ENCODE measurements at places on chromosomes 1 and 21.

DNA sequence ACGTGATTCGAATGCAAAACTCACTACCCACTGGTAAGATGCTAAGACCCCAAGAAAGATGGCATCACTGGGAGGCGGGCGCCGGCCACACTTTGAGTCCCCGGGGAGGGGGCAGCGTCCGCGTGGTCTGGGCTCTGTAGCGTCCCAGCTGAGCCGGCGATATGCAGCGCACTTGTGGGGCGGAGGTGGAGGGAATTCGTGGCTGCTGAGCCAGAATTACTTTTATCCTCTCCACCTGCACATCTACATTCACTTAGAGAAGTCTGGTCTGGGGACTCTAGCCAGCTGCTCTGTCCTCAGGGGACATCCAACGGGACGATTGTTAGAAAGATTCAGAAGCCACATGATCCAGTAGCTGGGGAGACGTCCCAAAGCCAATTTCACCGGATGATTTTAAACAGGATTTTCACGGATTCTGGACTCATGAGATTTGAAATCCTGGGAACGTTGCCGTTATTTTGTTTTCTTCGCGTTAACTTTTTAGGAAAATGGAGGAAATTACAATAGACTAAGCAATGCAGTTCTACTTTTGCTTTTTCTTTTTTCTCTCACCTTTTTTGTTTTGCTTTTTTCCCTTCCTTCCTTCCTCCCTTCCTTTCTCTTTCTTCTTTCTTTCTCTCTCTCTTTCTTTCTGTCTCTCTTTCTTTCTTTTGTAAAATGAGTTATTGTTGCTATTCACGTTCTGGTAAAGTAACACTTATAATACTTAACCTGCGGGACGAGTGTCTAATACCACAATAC is 1.3 kb downstream of the JAM2 start:
- no peak for DNase-seq

GRCh38 chr1:157090771-157091170 is 8.8 kb downstream of the ETV3L start:
- DNase-seq = no peak

- DNase-seq = no peak
Observed at GRCh38 chr1:223479718-223480425, 86.7 kb downstream of the CCDC185 start.

- no peak for DNase-seq
Observed at GRCh38 chr21:26800455-26800854, 44.8 kb downstream of the ADAMTS1 start.

- no peak for DNase-seq
Observed at GRCh38 chr21:25494804-25495203, 112.5 kb downstream of the MRPL39 start.

DNA sequence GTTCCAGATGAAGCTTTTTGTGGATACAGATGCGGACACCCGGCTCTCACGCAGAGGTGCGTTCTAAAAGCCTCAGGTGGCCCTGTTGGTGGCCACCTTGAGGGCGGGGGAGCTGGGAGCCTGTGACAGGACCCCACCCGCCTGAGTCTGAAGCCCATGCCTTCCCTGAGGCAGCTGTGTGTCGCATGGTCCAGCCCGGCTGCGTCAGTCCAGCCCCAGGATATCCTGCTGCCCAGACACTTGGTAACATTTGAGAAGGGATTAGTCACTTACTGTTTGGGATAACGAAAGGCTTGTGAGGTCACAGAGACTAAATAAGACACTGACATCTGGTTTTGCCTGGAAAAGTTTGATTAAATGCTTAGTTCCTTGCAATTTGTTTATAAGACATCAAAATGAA is 68.9 kb downstream of the UCK2 start:
- no peak for DNase-seq

DNA sequence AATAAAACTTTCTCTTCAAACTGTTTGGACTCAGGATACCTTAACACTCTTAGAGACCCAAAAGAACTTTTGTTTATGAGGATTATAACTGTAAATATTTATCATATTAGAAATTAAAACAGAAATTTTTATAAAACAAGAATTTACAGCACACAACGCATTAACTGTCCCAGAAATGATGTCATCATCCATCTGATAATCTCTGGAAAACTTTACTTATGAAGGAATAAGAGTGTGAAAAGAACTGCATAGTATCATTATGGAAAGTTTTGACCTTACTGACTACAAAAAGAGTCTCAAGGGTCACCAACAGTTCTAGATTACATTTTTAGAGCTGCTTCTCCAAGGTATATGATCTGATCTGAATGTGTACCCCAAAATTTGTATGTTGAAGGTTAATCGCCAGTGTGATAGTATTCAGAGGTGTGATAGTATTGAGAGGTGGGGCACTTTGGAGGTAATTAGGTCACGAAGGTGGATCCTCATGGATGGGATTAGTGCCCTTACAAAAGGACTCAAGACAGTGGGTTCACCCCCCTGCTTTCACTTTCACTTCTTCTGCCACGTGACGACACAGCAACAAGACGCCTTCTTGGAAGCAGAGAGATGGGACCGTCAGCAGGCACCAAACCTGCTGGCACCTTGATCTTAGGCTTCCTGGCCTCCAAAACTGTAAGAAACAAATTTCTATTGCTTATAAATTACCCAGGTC is 95.7 kb upstream of the NR5A2 start:
- DNase-seq = no peak

- no peak for DNase-seq
Observed at GRCh38 chr1:25620701-25621350, 4.2 kb downstream of the MAN1C1 start.

DNA sequence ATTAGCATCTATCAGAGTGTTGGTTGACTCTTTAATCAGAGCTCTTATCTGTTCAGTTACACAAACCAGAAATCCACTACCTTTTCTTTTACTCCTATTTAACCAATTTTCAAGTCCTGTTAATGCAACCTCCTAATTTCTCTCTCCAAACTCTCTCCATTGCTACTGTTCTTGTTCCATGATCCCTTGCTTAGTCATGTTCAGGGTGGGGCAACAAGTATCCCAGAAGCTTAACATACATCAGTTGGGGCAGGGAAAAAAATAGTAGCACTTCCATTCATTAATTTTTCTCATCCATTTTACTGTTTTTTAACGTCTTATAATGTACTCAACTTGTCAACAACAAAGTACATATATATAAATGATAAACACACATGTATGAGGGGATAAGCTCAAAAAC is 111.2 kb upstream of the LBR start:
- no peak for DNase-seq

GRCh38 chr1:29133861-29134694 is 10.4 kb upstream of the TMEM200B start:
- no peak for DNase-seq

DNA sequence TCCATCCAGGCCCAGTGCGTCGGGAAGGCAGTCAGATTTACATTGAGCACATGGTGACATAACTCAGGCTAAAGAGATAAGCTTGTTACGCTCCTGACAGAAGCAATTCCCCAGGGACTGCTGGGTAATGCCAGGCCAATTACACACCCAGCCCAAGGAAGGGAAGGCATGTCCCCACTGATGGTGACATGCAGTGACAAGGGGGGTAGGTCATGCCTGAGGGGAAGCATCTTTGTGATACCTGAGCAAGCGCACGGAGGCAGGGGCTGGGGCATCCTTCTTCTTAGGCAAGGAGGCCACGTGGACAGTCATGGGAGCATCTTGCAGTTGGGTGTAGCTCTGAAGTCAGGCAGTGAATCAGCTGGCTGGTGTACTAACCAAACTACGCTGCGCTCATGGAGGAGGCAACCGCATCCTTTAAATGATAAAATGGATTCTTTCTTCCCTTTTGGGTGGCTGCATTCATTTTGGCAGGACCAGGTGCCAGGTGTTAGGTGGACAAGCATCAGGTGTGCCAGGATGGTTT is 39.6 kb upstream of the GRIK3 start:
- no peak for DNase-seq

DNA sequence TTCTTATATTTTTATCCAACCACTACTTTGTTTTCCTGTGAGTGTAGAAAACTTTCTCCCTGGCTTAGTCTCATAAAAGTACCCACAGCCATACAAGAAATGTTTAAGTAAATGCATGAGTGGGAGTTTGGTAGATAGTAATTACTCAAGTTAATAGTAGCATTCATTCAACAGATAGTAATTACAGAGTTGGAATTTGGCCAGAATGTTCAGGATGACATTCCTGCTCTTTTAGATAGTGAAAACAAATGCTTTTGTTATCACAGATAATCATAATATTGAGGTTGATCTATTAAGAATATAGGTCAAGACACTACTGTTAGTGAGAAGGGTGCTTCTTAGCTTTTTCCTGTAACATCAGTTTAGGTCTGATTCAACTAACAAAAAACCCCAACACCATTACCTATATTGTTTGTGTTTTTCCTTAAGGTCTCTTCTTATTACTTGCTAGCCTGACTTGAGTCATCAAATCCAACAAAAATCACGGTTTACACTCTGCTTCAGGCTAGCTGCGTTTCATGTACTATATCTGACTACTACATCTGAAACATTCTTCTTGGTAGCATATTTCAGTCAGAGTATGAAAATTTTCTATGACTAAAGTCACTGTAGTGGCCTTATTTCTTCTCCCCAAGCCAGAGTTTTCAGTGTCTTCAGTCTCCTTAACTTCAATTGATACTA is 163.7 kb downstream of the HS2ST1 start:
- no peak for DNase-seq

DNA sequence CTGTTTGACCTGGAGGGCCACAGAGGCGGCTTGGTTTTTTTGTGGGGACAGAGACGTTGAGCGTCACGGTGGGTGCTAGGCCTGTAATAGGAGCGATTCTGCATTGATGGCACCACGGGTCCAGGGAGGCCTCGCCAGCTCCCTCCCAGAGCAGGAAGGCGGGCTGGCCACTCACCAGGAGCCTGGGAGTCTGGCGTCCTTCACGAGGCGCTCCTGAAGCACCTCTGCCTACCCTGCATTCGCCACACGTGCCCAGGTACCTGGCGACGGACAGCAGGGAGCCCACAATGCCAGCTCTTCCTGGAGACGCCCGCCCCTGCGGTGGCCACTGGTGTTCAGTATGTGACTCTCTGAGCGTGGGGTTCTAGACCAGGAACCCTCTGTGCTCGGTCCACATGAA is 69.9 kb upstream of the TRAPPC10 start:
- no peak for DNase-seq

GRCh38 chr1:240538776-240539430 is 73.1 kb downstream of the GREM2 start:
- no peak for DNase-seq

- DNase-seq = no peak
Observed at GRCh38 chr21:46323227-46323709, 402 bp downstream of the C21orf58 start.

- DNase-seq = no peak
Observed at GRCh38 chr1:24516506-24516905, 13.9 kb downstream of the RCAN3 start.

GRCh38 chr1:64077281-64077940 is 126.0 kb upstream of the UBE2U start:
- peak; percentile 70 for DNase-seq

GRCh38 chr1:151347523-151348246 is 633 bp upstream of the RFX5 start:
- DNase-seq = no peak

DNA sequence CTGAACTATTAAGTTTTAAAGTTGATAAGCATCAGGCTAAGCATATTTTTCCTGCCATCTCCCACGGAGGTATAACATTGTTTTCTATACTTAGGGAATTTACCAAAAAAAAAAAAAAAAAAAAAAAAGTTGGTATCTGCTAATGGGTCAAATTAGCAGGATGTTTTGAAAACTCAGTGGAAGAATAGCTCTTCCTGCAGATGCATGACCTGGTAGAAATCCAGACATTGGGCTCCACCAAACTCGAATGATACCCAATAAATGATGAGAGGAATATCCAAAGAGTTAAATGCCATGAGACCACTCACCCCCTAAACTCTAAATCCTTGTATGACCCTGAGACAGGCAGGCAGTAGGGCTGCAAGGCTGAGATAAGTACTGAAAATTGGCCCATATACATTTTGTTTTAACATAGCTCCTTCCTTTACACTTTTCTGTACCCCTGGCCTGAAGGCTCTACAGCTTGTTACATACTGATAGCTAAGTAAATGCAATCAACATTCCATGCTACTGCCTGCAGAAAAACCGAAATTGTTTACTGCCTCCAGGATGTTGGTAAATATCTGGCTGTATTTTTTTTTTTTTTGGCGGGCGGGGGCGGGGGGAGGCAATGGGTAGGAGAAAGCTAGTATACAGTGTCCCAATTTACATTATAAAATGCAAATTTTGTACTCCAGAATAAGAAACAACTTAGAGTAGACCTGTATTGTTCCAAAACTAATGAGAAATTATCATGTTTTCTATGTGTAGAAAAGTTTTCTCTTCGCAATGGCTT is 57.6 kb downstream of the NFIA start:
- no peak for DNase-seq

DNA sequence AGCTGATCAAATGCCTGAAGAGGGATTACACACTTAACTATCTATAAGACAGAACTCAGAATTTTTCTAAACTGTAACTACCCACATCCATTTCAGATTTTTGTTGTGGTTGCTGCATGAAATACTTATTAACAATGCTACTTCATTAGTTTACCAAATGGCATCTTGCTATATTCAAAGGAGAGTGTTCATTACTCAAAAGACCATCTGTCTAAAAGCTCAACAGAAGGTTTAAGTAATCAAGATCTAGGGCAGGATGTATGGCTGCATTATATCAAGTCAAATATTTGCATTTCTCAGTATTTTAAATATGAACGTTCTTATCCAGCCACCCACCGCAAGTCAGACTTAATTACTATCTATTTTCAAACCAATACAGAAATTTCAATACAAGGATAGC is 79.9 kb downstream of the SIPA1L2 start:
- no peak for DNase-seq

- no peak for DNase-seq
Observed at GRCh38 chr21:16969636-16970035, 543.2 kb upstream of the CXADR start.

- no peak for DNase-seq
Observed at GRCh38 chr1:210722410-210723081, 393.8 kb downstream of the HHAT start.

DNA sequence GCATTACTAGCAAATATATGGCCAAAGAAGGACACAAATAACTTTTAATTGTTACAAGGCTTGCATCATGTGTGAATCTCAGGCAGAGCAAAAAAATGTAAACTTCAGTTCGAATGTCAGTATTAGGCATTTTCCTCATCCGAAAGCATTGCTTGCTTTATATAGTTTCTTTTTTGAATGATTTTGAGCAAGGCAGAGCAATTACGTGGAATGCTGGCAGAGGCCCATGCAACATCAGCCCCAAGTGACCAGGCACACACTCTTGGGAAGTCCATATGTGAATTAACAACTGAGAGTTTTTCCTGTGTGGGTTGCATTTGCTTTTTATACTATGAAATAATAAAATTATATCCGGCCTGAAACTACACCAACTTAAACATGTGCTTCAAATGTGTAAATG is 274.8 kb downstream of the PTPRC start:
- no peak for DNase-seq

DNA sequence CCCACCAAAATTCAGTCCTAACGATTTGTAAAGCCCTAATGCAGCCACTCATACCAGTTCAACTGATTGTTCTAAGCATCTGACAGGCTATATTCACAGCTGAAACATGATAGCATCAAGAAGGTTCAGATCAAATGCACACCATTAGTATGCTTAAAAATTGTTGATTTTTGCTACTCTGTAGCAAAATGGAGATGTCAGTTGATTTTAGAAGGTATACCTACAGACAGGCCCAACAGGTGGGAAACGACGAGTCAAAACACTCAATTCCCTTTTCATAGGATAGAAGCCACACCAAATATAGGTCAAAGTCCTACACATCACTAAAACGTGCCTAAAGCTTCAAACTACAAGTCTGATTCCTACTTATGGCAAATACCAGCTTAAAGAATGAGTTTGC is 6.7 kb downstream of the SFPQ start:
- DNase-seq = no peak

All from substantia nigra (tissue), 51 donors.